ENCODE measurements at places on chromosomes 1 and 21. TPM values are rescaled to one million over a fixed set of nuclear protein-coding genes. Genes with fewer than 3 reads are reported as not detected.

The NMNAT2 gene
- 1.00 TPM for total RNA-seq

The ADCY10 gene
- total RNA-seq = 0.93 TPM

The DPT gene
- 13.5 TPM for total RNA-seq

DNA sequence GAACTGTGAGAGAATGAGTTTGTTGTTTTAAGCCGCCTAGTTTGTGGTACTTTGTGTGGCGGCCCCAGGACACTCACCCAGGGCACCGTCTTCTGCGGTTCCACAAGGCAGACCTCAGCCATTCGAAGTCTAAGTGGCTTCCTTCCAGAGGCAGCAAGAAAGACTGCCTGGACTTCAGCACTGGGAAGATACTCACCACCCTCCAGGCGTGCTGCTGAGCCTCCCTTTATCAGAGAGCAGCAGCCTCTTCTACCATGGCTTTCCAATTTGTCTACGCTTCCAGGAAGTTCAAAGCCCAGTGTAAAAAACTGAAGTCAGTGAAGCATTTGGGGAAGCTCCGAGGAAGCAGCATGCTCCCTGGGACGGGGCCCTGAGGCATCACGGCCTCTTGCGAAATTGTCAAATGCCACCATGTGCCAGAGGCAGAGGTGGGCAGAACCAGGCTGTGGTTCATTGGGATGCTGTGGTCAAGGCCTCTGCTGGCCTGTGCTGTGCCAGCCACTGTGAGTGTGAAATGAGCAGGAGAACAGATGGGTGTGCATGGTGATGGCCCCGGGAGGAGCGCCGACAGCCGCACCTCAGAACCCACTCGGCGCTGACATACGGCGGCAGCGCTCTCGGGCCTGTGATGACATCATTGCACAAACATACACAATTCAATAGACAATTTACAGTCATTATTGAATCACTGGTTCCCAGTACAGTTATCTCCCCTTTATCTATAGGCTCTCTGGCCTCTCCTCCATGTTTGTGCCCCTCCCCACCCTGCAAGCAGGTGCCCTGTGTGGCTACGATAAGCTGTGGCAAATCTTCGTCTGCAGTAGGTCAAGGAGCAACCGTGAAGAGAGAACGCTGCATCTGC, 110.4 kb downstream of the PDE9A start:
- H3K4me3 ChIP-seq = no peak overlapping the region
- DNase-seq = no peak
- H3K36me3 ChIP-seq = no peaks in the 10 kb centered on the region
- no peaks in the 10 kb centered on the region for H3K27me3 ChIP-seq
- H3K27ac ChIP-seq = no peak overlapping the region
- H3K4me1 ChIP-seq = peaks cover 15% of the 10 kb centered on the region

DNA sequence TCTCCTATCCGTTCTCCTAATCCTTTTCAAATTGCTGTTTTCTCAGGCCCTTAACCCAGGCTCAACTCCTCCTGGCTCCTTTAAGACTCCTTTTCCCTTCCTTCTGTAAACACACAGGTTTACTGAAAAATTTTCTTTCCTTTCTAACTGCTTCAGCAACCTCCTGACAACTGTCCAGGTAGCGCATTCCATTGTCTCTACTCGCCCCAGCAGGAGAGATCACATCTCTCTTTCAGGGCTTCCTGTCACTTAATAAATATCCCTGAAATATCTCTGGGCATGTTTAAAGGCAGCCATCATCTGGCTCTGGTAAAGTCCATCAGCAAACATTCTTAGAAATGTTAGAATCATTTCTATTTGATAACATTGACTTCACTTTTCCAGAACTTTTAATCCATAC, 211.2 kb upstream of the PTBP2 start:
- no peak for DNase-seq
- no peaks in the 10 kb centered on the region for H3K36me3 ChIP-seq
- H3K4me3 ChIP-seq = no peak overlapping the region
- no peaks in the 10 kb centered on the region for H3K27me3 ChIP-seq
- no peaks in the 10 kb centered on the region for H3K4me1 ChIP-seq

GRCh38 chr1:26470878-26471497, 1.3 kb upstream of the HMGN2 start:
- no peaks in the 10 kb centered on the region for H3K27me3 ChIP-seq
- no peaks in the 10 kb centered on the region for H3K36me3 ChIP-seq
- DNase-seq = no peak
- H3K4me3 ChIP-seq = no peak overlapping the region
- peaks cover 27% of the 10 kb centered on the region for H3K4me1 ChIP-seq

DNA sequence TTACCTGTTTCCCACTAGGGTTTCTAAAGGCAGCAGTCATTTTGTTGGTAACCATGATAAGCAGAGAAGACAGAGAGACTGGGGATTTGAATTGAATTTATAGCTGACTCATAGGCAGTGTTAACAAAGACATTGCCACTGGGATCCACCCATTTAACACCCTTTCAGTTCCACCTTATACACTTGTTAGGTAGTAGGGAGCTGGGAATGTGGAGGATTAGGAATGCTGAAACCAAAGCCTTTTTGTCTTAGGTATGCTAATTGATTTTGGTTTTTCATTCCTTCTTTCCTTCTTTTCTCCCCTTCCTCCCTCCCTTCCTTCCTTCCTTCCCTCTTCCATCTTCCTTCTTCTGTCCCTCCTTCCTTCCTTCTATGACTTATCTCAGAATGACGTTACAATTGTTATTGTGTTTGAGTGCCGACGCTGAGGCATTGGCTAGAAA, 7.5 kb upstream of the EVI5 start:
- H3K27me3 ChIP-seq = no peaks in the 10 kb centered on the region
- no peak overlapping the region for H3K4me3 ChIP-seq
- no peaks in the 10 kb centered on the region for H3K4me1 ChIP-seq

GRCh38 chr1:3491291-3492246, 37.1 kb downstream of the ARHGEF16 start:
- no peaks in the 10 kb centered on the region for H3K36me3 ChIP-seq
- H3K27ac ChIP-seq = no peak overlapping the region
- H3K27me3 ChIP-seq = no peaks in the 10 kb centered on the region
- peak; percentile 85 for DNase-seq
- no peak overlapping the region for H3K4me3 ChIP-seq

GRCh38 chr1:167431261-167431908, 86.9 kb downstream of the CD247 start:
- no peak overlapping the region for H3K27ac ChIP-seq
- H3K4me1 ChIP-seq = no peaks in the 10 kb centered on the region
- DNase-seq = no peak
- no peaks in the 10 kb centered on the region for H3K27me3 ChIP-seq
- H3K4me3 ChIP-seq = no peak overlapping the region

DNA sequence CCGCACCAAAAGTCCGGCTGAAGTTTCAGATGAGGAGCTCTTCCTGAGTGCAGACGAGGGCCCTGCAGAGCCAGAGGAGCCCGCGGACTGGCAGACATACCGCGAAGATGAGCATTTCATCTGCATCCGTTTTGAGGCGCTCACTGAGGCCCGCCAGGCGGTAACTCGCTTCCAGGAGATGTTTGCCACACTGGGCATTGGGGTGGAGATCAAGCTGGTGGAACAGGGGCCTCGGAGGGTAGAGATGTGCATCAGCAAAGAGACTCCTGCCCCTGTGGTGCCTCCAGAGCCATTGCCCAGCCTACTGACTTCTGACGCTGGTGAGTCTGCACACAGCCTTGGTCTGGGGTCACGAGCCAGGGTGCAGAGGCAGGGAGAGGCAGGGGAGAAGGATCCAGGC, 84.7 kb downstream of the TRIM11 start:
- H3K27me3 ChIP-seq = no peaks in the 10 kb centered on the region
- H3K4me1 ChIP-seq = no peaks in the 10 kb centered on the region
- no peaks in the 10 kb centered on the region for H3K36me3 ChIP-seq
- no peak for DNase-seq
- no peak overlapping the region for H3K4me3 ChIP-seq
- no peak overlapping the region for H3K27ac ChIP-seq

DNA sequence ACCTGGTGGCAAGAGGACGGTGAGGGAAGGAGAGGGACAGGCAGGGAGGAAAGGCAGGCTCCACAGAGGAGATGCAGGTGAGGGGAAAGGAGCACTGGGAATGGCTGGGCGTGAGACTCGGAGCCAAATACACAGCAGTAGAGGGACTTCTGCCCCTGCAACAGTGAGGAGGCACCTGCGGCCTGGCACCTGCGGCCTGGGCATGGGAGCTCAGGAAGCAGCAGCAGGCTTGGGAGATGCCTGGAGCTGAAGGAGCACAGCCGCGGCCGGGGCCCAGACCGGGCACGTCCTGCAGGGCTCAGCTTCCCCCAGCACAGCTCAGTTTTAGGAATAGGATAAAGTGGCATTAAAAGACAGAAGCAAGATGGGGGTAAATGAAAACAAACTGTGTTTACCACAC, 20.9 kb upstream of the TSPEAR start:
- H3K4me1 ChIP-seq = no peaks in the 10 kb centered on the region
- H3K27ac ChIP-seq = no peak overlapping the region
- no peak overlapping the region for H3K4me3 ChIP-seq
- no peaks in the 10 kb centered on the region for H3K36me3 ChIP-seq
- DNase-seq = no peak

DNA sequence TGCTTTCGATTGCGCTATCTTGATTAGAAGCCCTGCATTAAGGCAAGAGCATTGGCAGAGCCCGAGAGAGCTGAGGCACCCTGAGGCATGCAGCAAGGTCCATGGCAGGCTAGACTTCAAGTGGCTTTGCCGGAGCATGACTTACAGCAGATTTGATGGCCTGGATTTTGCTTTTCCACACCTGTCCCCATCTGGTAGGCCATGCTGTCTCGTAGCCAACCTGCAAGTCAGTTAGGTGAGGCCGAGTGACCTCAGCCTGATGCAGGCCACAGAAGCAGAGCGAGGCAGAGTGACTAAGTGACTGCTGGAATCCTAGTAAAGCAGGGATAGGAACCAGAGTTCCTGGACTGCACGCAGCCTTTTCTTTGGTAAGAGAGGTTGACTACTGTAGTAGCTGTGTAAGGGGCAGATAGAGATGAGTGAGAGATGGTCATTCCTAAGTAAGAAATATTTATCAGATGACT, 148.9 kb downstream of the PBX1 start:
- H3K4me1 ChIP-seq = peaks cover 53% of the 10 kb centered on the region
- peak overlapping the region; percentile 77 for H3K27ac ChIP-seq
- peak; percentile 30 for DNase-seq
- H3K36me3 ChIP-seq = no peaks in the 10 kb centered on the region
- H3K27me3 ChIP-seq = no peaks in the 10 kb centered on the region

DNA sequence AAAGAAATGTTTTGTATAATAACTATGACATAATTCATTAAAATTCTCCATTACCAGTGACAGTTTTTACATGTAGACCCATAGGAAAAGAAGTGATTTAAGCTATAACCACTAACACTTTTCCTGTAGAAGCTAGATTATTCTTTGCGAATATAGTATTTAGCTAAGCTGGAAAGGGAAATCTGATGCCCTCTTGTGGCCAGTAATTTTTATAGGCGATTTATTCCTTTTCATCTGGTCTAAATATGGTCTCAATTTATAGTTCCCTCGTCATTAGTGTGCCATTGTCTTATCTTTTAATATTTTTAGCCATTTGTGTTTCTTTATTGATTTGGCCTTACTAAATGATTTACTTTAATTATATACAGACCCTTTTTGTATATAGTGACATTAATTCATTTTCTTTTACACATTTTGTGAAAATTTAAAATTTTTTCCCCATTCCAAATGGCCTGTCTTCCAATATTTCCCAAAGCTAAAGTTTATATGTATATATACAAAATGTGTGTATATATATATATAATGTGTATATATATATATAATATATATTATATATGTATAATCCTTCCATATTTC, 26.7 kb downstream of the BTG3 start:
- H3K4me3 ChIP-seq = no peak overlapping the region
- no peaks in the 10 kb centered on the region for H3K36me3 ChIP-seq
- peak; percentile 53 for DNase-seq
- H3K27me3 ChIP-seq = no peaks in the 10 kb centered on the region
- no peaks in the 10 kb centered on the region for H3K4me1 ChIP-seq
